ENCODE measurements at places on chromosomes 1 and 21.
A peak's percentile ranks its signal among the peaks of the same experiment; 100 is the strongest.

GRCh38 chr1:172883387-172883791, 167.4 kb downstream of the TNFSF18 start:
- H3K27ac ChIP-seq: no peak overlapping the region
- DNase-seq: no peak
- H3K27me3 ChIP-seq: no peaks in the 10 kb centered on the region
- H3K36me3 ChIP-seq: no peaks in the 10 kb centered on the region
- no peak overlapping the region for H3K4me3 ChIP-seq

DNA sequence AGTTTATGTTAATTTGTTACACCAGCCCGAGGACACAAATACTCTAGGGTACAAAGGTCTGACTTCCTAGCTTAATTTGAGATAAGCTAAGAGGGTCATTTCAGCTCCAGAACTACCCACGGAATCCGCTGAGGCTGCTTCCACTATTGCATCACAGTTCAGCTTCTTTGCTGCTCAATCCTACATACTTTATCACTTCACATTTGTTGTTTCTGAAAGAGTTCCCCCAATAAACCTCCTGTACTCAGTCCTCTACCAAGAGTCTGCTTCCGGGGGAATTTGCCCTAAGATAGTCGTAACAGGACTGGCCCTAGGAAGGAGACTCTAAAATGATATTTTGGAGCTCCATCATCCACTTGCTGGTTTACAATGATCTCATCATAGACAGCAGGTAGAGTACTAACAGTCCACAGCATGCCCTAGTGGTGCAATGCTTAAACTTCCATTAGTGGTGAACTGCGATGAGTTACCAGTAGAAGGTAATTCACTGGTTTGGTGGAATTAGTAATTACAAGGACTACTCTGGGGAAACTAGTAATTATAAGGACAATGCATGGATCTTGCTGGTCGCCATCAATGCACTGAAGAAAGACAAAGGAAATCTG, 229.3 kb downstream of the USH2A start:
- no peak overlapping the region for H3K27ac ChIP-seq
- H3K4me1 ChIP-seq: no peaks in the 10 kb centered on the region
- no peak overlapping the region for H3K4me3 ChIP-seq
- no peaks in the 10 kb centered on the region for H3K36me3 ChIP-seq

DNA sequence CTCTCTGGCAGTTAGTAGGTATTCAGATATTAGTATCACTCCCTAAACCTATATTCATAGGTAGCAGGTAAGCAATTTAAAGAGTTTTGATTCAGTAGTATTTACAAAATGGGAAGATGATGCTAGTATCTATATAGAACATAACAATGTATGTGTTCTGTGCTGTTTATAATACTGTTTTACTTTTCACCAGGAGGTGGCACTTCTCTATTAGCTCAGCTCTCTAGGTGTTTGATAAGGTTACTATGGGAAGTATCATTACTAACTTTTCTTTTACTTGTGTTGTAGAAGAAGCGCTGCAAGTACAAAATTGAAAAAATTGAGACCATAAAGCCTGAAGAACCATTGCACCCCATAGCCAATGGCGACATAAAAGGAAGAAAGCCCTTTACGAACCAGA, 49.4 kb upstream of the FASLG start:
- H3K36me3 ChIP-seq: peaks cover 45% of the 10 kb centered on the region
- H3K4me3 ChIP-seq: no peak overlapping the region
- 0 out of 2 replicates have a peak, but pooled peaks cover 8% of the 10 kb centered on the region for H3K4me1 ChIP-seq
- H3K27me3 ChIP-seq: no peaks in the 10 kb centered on the region
- no peak overlapping the region for H3K27ac ChIP-seq
- peak; percentile 88 for DNase-seq

DNA sequence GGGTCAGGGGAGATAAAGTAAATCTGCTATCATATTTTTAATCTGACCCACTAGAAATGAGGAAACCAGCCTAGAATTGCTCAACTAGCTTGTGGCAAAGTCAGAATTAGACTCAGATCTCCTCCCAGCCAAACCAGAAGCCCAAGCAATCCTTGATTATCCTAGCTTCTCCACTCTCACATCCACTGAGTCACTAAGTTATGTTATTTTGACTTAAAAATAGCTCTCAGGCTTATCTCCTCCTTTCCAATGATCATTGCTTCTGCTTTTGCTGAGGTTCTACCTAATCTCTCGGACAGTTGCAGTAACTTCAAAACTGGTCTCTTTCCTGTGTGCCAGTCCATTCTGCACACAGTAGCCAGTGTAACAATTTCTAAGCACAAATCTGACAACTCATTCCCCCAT, 22.9 kb downstream of the OVAAL start:
- H3K36me3 ChIP-seq: no peaks in the 10 kb centered on the region
- H3K27ac ChIP-seq: no peak overlapping the region
- no peak for DNase-seq
- H3K27me3 ChIP-seq: no peaks in the 10 kb centered on the region
- H3K4me1 ChIP-seq: no peaks in the 10 kb centered on the region

DNA sequence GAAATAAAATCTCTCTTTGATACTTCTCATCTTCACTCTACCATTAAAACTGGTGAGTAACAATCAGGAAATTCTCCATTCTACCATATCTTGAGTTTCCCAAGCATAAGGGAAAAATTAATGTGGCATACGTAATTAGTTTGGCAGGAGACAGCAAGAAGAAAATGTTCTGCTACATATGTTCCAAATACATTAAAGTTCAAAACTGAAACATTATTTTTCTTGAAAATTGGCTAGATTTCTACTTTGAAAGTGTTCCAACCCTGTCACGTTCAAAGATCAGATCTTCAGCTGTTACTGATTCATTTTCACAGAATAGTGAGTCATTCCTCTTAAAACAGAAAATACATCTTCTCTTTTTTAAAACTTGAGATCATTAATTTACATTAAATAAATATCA, 48.5 kb downstream of the PIGK start:
- H3K27ac ChIP-seq: no peak overlapping the region
- DNase-seq: no peak
- peaks cover 27% of the 10 kb centered on the region for H3K36me3 ChIP-seq
- H3K4me3 ChIP-seq: no peak overlapping the region
- H3K4me1 ChIP-seq: no peaks in the 10 kb centered on the region

- no peaks in the 10 kb centered on the region for H3K36me3 ChIP-seq
- H3K4me3 ChIP-seq: no peak overlapping the region
- no peak for DNase-seq
- no peaks in the 10 kb centered on the region for H3K27me3 ChIP-seq
- H3K27ac ChIP-seq: no peak overlapping the region
Measured at GRCh38 chr21:44263221-44263760, 1.6 kb upstream of the DNMT3L start.

DNA sequence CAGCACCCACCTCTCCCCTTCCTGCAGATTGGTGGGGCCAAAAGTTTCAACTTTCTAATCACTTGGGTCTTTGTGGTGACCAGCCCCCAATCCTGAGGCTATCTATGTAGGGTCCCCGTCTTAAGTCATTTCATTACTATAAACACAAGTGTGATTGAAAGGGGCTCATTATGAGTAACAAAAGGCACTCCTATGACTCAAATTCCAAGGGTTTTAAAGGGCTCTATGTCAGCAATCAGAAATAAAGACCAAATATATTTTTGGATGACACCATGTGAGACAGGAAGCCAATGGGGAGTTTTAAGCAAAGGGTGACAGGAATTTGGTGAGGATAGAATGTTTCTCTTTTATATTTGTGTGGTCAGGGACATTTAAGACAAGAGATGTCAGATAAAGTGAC, 6.2 kb downstream of the ERO1B start:
- no peak overlapping the region for H3K27ac ChIP-seq
- H3K4me1 ChIP-seq: peaks cover 4% of the 10 kb centered on the region
- H3K36me3 ChIP-seq: no peaks in the 10 kb centered on the region
- no peak for DNase-seq

- no peaks in the 10 kb centered on the region for H3K27me3 ChIP-seq
- H3K4me1 ChIP-seq: no peaks in the 10 kb centered on the region
- no peak overlapping the region for H3K4me3 ChIP-seq
- DNase-seq: no peak
- no peaks in the 10 kb centered on the region for H3K36me3 ChIP-seq
- H3K27ac ChIP-seq: no peak overlapping the region
Measured at GRCh38 chr1:57089221-57089620, 123.4 kb upstream of the C8B start.

- peaks cover 47% of the 10 kb centered on the region for H3K4me1 ChIP-seq
- no peak overlapping the region for H3K4me3 ChIP-seq
- no peaks in the 10 kb centered on the region for H3K27me3 ChIP-seq
- no peak overlapping the region for H3K27ac ChIP-seq
- H3K36me3 ChIP-seq: no peaks in the 10 kb centered on the region
Measured at GRCh38 chr1:94624203-94624602, 82.6 kb upstream of the F3 start.

- no peaks in the 10 kb centered on the region for H3K36me3 ChIP-seq
- no peak overlapping the region for H3K27ac ChIP-seq
- no peaks in the 10 kb centered on the region for H3K27me3 ChIP-seq
- H3K4me3 ChIP-seq: no peak overlapping the region
- H3K4me1 ChIP-seq: no peaks in the 10 kb centered on the region
- DNase-seq: peak; percentile 22
Measured at GRCh38 chr1:57770772-57771171, 346.9 kb upstream of the DAB1 start.

DNA sequence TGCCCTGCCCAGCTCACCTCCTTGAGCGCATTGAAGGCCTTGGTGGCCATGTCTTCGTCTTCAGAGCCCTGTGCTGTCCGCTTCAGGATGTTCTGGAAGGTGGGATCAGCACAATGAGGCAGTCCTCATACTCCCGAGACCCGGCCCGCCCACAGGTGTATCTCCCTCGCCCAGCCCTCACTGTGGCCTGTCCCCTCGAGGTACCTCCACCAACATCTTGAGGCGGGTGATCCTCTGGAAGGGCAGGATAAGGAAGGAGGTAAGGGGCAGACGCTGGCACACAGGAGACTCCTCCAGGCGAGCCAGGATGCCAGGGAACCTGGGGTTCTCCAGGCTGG, 7.1 kb downstream of the ARHGEF19 start:
- peaks cover 12% of the 10 kb centered on the region for H3K4me1 ChIP-seq
- no peak for DNase-seq
- H3K4me3 ChIP-seq: no peak overlapping the region
- H3K36me3 ChIP-seq: no peaks in the 10 kb centered on the region
- H3K27ac ChIP-seq: no peak overlapping the region
- no peaks in the 10 kb centered on the region for H3K27me3 ChIP-seq

DNA sequence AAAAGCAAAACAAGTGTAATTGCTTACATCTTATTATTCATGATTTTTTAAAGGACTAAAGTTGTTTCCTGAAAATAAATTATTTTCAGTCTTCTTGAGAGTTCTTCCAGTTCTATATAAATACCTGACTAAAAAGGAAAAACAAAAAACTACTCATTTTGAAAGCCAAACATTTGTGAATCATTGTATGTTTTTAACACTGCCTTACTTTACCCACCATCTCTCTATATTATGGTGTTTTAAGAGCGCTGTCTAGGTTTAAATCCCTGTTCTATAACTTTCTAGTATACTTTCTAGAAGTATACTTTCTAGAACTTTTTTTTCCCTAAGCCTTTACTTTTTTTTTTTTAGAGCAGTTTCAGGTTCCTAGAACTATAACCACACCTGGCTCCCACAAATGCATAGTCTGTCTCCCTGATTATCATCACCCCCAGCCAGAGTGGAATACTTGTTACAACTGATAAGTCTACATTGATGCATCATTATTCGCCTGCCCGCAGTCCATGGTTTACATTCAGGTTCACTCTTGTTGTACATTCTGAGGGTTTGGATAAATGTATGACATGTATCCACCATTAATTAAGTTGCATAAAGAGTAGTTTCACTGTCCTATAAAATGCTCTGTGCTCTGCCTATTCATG, 9.8 kb downstream of the RSBN1 start:
- no peak overlapping the region for H3K4me3 ChIP-seq
- H3K27ac ChIP-seq: no peak overlapping the region
- no peaks in the 10 kb centered on the region for H3K27me3 ChIP-seq
- H3K36me3 ChIP-seq: no peaks in the 10 kb centered on the region
- no peak for DNase-seq
- peaks cover 13% of the 10 kb centered on the region for H3K4me1 ChIP-seq

DNA sequence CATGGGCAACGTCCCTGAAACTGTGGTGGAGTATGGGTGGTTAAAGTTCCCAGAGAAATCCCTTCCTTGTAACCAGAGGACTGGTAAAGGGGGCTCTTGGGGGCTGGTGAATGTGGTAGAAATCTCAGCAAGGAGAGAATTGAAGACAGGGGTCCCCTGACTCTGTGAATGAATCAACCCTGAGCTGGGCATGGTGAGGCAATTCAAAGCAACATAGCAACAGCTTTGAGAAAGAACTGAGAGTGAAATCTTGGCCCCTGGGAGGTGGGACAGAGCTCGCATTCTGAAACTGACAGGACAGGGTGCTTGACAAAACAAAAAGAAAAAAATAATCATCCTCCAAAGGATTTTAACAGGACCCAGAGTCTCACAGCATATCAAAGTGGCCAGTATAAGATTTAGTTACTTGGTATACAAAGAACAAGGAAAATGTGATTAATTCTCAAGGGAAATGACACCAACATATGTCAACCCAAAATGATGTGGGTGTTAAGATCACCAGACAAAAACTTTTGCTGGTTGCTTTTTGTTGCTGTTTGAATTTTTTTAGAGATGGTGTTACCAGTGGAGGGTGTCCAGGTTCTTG, 11.7 kb upstream of the SUMO3 start:
- no peak overlapping the region for H3K4me3 ChIP-seq
- no peak for DNase-seq
- H3K27me3 ChIP-seq: no peaks in the 10 kb centered on the region
- no peaks in the 10 kb centered on the region for H3K36me3 ChIP-seq
- H3K4me1 ChIP-seq: no peaks in the 10 kb centered on the region

GRCh38 chr1:156295391-156295947, at the start of gene GLMP:
GLMP (minus strand) TSS chr1:156295679; CDS start chr1:156295645, 34 bp downstream.
- H3K27me3 ChIP-seq: no peaks in the 10 kb centered on the region
- no peak within 1 kb of the TSS for H3K27ac ChIP-seq
- H3K4me1 ChIP-seq: peaks cover 15% of the 10 kb centered on the region
- no peaks in the 10 kb centered on the region for H3K36me3 ChIP-seq
- DNase-seq: peak; percentile 69

- H3K4me1 ChIP-seq: peaks cover 20% of the 10 kb centered on the region
- no peak overlapping the region for H3K4me3 ChIP-seq
- no peak for DNase-seq
Measured at GRCh38 chr1:172824209-172824608, 165.3 kb downstream of the FASLG start.

- DNase-seq: no peak
- H3K27me3 ChIP-seq: peaks cover 88% of the 10 kb centered on the region
- no peak overlapping the region for H3K27ac ChIP-seq
- no peak overlapping the region for H3K4me3 ChIP-seq
- H3K36me3 ChIP-seq: no peaks in the 10 kb centered on the region
Measured at GRCh38 chr1:90107990-90108389, 113.1 kb downstream of the ZNF326 start.

DNA sequence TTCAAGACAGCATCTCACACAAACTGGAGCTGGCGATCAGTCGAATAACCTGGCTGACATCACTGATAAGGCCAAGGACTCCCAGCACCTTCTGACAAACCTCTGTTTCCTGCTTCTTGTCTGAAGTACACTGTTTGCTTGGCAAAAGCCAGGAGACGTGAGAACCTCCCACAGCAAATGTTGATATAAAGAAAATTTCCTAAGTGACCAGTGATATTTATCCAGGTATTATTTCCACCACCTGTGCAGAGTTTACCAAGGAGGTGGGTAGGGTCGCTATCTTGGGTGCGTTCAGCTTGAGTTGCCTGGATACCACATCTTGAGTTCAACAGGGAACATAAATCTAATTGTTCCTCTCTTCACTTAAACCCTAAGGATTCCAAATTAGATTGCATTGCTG, 72.9 kb downstream of the SETD4 start:
- no peak overlapping the region for H3K27ac ChIP-seq
- H3K4me1 ChIP-seq: no peaks in the 10 kb centered on the region
- H3K27me3 ChIP-seq: peaks cover 5% of the 10 kb centered on the region
- no peak overlapping the region for H3K4me3 ChIP-seq
- no peaks in the 10 kb centered on the region for H3K36me3 ChIP-seq

GRCh38 chr1:23167353-23168078, 1.1 kb downstream of the LUZP1 start:
- H3K4me1 ChIP-seq: peaks cover 12% of the 10 kb centered on the region
- peak overlapping the region; percentile 98 for H3K4me3 ChIP-seq
- H3K27me3 ChIP-seq: no peaks in the 10 kb centered on the region
- H3K27ac ChIP-seq: no peak overlapping the region
- no peaks in the 10 kb centered on the region for H3K36me3 ChIP-seq

All from PC-3 (cell line).